DMS53 (cell line): ENCODE measurements at places on chromosomes 2 and 18.

DNA sequence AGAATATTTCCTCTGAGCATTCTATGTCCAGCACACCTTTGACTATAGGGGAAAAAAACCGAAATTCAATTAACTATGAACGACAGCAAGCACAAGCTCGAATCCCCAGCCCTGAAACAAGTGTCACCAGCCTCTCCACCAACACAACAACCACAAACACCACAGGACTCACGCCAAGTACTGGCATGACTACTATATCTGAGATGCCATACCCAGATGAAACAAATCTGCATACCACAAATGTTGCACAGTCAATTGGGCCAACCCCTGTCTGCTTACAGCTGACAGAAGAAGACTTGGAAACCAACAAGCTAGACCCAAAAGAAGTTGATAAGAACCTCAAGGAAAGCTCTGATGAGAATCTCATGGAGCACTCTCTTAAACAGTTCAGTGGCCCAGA, 79.4 kb upstream of the FAM117B start:
- DNase-seq = no peak

DNA sequence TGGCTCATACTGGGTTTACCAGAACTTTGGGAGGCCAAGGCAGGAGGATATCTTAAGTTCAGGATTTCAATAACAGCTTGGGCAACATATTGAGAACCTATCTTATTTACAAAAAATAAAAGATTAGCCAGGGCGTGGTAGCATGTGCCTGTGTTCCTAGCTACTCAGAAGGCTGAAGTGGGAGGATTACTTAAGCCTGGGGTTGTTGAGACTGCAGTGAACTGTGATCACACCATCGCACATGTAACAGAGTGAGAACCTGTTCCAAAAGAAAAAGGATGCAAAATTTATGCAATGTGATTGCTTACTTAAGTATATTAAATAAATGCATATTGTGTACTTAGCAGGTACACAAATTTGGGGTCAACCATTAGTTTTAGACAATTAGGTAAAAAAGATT, 768.9 kb upstream of the CDH7 start:
- DNase-seq = peak; percentile 66

DNA sequence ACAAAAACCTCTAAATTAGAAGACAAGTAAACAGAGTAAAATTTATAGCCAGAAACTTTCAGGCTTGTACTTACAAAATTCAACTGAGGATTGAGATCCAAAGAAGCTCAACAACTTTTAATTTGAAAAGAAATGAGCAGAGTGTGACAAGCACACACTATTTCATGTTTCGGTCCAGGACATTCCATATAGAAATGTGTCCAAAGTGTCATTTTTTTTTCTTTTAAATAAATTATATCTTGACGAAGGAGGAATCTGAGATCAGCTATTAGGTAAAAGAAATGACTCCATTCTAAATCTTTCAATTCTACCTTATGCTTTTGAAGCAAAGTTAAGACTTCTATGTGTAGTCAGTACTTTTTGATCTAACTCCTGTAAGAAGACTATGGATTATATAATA, 4.6 kb downstream of the FN1 start:
- no peak for DNase-seq

- no peak for DNase-seq
Observed at GRCh38 chr2:169386722-169387121, 24.4 kb upstream of the LRP2 start.

- peak; percentile 76 for DNase-seq
Observed at GRCh38 chr2:236916181-236916580, 169.5 kb upstream of the COPS8 start.

DNA sequence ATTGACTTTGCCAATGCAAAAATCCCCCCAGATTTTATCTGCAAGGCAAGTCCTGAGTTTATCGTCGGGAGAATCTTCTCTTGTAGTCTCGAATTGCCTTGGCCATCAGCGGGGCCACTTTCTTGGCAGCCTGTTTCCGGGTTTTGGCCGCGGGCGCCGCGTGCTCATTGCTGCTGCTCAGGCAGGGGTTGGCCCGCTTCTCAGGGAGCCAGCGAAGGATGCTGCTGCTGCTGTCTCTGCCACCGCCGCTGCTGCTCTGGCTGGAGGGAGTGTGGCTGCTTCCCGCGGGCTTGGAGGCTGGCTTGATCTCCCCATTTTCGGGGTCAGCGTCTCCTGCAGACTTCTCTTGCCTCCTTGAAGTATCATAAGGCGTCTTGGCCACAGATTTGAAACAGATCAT, 2.5 kb downstream of the ELOA2 start:
- no peak for DNase-seq
